ENCODE measurements at places on chromosomes 2 and 18. TPM values are rescaled to one million over a fixed set of nuclear protein-coding genes. Genes with fewer than 3 reads are reported as not detected.

UPP2 gene
- total RNA-seq, result not detected

UGT1A8 gene
- total RNA-seq, result not detected

VWC2L gene
- not detected for total RNA-seq

SYT4 gene
- total RNA-seq, result 1.4 TPM

HK2 gene
- total RNA-seq, result 61.6 TPM

ALPP gene
- total RNA-seq, result 0.20 TPM

DNA sequence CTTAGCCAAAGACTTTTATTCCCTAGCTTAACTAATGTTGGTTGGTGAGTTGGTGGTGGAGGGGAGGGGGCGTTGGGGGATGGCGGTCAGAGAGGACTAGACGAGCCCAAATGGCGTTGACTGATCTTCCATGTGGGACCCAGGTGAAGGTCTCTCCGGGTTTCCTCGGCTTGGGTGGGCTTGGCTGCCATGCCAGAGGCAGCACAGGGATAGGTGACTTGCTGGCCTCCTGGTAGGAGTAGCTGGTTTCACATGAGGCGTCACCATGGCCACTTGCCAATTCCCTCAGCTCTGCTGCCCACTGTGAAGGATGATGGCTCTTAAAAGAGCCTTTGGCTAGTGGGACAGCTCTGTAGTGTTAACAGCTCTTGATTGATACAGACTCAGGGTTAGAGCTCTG, 1337.0 kb upstream of the FAM98A start:
- no peak for DNase-seq

DNA sequence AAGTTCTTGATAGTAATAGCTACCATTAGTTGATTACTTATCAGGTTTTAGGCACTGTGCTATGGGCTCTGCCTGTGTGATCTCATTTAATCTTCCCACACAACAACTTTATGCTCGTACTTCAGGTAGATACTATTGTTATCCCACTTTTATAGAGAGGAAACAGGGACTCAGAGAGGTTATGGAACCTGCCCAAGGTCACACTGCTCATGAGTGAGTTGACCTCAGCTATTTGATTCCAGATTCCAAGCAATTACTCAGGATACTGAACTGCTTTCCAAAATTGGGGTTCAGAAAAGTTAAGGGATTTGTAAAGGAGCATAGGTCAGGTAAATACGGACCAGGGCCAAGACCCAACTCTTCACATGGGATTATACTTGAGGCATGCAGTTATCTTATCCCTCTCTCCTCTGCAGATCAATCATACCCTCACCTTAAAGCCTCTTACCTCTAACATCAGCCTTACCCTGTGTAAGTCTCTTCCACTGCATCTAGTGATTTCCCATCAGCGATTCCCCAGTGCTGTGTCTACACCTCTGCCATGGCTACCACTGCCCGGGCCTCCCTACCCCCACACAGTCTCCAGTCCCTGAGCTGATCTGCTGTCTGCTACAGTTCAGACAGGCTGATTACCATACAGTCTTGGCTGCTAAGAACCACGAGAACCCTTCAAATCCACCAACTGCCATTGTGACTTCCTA, 74.4 kb downstream of the ANTXR1 start:
- no peak for DNase-seq

DNA sequence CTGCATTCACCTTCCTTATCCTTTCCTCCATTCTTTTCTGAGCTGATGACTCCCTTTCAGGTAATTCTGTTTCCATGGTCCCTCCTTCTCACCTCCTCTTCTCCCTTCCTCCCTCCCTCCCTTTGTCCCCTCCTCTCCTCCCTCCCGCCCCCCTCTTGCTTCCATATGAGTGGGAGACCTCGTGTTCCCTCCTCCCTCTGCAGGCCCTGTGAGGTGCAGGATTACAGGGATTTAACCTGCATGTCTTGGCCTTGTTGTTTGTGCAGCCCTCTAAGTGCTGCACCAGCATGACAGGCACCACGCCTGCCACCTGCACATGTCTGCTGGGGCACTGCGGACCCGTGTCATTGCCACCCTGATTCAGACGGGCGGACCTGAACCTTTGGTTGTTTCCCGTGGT, 103.1 kb downstream of the SNTG2 start:
- no peak for DNase-seq

- DNase-seq, result no peak
Observed at GRCh38 chr2:158934170-158934569, 34.3 kb upstream of the TANC1 start.

DNA sequence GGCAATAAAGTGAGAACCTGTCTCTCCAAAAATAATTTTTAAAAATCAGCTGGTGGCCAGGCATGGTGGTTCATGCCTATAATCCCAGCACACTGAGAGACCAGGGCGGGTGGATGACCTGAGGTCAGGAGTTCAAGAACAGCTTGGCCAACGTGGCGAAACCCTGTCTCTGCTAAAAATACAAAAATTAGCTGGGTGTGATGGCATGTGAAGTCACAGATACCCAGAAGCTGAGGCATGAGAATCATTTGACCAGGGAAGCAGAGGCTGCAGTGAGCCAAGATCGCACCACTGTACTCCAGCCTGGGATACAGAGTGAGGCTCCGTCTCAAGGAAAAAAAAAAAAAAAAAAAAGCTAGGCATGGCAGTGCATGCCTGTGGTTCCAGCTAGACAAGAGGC, 7.4 kb upstream of the GPR75 start:
- DNase-seq, result no peak

- DNase-seq, result peak; percentile 35
Observed at GRCh38 chr2:27715318-27716210, 51.9 kb downstream of the SLC4A1AP start.

GRCh38 chr2:142872882-142873724, 4.4 kb upstream of the KYNU start:
- DNase-seq, result no peak

- DNase-seq, result no peak
Observed at GRCh38 chr2:139613264-139613663, 833.1 kb upstream of the NXPH2 start.

GRCh38 chr2:148044322-148044721, 23.4 kb downstream of the MBD5 start:
- DNase-seq, result no peak

DNA sequence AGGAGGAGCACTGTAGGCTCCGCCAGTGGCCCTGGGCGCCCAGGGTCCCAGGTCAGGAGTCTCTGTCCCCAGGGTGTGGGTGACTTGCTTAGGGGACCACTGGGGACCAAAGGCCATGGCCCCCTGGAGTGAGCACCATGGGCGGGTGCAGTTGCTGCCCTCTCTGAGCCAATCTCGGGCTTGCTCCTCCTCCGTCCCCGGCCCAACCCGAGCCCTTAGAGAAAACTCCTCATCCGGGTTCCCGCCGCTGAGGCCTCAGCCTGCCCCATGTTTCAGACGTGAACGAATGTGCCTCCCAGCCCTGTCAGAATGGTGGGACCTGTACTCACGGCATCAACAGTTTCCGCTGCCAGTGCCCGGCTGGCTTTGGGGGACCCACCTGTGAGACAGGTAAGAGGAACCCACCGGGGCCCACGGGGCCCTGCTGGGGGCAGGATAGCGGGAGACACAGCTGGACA, 38.6 kb downstream of the SNED1 start:
- no peak for DNase-seq

DNA sequence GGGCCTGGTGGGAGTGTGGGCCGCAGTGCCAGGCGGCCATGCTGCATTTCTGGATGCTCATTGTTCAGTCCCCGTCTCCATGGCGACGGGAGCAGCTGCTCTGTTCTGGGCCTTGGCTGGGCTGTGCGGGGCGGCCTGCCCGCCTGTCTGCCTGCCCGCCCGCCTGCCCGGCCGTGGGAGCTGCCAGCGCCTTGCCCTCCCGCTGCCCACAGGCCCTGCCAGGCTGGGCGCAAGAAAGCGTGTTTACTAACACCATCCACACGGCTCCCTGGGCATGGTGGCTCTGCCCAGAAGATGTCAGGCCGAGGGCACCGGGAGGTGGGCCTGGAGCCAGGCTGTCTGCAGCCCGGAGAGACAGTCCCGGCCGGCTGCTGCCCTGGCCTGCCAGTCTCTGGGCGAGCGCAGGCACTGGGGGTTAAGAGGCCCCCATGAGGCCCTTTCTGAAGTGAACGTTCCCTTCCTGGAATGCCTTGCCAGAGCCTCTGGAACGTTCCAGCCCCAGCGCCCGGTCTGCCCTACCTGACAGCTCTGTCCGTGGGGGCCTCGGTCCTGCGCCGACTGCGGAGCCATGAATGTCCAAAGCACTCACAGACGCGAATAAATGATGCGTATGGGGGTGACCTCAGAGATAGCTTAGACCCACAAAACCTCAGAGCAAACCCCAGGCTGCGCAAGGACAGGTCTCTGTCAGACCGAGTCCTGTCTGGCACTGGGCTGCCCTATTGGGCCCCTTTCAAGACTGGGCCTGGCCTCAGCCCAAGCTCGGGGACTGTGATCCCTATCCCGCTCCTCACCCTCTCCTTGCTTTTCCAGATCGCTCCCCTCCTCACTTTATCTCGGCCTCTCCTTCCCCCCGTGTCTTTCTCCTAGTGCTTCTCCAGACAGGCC, 44.3 kb downstream of the MYCN start:
- DNase-seq, result peak; percentile 44

- DNase-seq, result no peak
Observed at GRCh38 chr2:216690456-216690852, 4.9 kb downstream of the IGFBP5 start.

DNA sequence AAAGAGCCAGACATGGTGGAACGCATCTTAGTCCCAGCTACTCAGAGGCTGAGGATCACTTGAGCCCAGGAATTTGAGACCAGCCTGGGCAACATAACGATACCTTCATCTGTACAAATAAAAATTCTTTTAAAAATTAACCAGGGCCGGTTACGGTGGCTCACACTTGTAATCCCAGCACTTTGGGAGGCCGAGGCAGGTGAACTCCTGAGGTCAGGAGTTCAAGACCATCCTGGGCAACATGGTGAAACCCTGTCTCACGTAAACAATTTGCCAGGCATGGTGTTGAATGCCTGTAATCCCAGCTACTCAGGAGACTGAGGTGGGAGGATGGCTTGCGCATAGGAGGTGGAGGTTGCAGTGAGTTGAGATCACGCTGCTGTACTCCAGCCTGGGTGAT, 25.8 kb upstream of the KCNG3 start:
- DNase-seq, result no peak

- DNase-seq, result no peak
Observed at GRCh38 chr2:144858211-144858610, 338.3 kb upstream of the ZEB2 start.

GRCh38 chr18:79615586-79615985, 64.0 kb upstream of the CTDP1 start:
- DNase-seq, result no peak

GRCh38 chr2:10650761-10651160, 39.0 kb downstream of the NOL10 start:
- no peak for DNase-seq

DNA sequence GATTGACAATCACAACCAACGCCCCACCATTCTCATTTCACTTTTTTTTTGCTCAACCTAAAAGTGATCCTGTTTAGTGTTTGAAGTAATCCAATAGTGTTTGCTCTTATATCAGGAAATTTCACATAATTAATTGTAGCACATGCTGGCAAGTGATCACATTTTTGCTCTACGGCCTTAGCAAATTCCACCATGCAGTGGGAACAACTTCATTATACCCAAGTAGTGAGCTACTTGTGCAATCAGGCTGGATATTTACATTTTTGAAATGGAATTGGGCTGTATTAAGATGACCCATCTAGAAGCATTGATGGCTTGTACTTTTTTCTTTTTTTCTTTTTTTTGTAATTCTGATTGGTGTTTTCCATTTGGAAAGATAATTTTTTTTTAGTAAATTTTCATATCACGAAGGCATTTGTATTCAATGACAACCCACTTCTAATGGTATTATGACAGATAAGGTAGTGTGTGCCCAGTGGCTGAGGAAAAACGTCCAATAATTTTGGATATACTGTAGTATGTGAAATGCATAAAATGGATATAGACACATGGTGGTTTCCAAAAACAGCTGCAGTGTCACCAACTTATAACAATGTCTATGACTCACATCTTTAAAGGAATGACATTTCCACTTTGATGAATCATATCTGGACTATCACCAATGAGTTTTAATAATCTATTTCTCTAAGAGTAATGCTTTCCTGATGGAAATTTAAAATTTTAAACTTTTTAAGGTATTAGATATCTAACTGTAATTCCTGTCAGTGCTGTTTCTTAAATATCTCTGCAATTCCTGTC, 130.6 kb downstream of the COL6A3 start:
- no peak for DNase-seq

DNA sequence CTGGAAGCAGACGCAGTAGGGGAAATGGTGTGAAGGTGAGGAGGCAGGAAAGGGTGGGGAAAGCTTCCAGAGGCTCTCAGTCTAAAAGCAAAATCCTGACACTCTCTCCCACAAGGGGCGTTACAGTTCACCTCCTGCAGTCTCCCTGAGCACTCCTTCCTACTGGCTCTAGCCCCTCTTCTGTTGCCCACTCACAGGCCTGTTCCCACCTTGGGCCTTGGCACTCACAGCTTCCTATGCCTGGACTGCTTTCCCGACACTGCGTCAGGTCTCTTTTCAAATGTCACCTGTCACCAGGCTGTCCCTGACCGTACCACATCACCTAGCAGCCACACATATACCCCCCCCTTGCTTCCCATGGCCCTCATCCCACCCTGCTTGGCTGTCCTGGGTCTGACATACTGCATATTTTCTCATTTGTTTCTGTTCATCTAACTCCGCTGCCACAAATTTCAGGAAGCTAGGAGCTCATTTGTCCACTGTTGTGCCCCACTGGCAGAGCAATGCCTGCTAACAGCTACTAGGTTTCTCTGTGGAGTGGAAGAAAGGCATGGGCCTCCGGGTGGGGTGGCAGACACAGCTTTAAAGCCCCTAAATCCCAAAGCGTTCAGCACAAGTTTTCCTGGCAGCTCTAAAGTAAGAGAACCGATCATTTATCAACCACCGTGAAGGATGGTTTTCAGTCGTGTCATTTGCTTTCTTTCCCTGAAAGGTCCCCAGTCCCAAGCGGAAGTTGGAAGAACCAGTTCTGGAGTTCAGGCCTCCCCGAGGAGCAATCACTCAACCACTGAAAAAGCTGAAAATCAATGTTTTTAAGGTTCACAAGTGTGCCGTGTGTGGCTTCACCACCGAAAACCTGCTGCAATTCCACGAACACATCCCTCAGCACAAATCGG, 118.8 kb downstream of the ZNF532 start:
- no peak for DNase-seq
